Gastrocnemius medialis (tissue), 4 donors: ENCODE measurements at places on chromosomes 16 and 17. TPM values are rescaled to one million over a fixed set of nuclear protein-coding genes. Genes with fewer than 3 reads are reported as not detected.

- no peak overlapping the region for H3K27ac ChIP-seq
- no peak for DNase-seq
- no peak overlapping the region for H3K4me3 ChIP-seq
- H3K27me3 ChIP-seq = no peaks in the 10 kb centered on the region
- H3K4me1 ChIP-seq = no peaks in the 10 kb centered on the region
Measured at GRCh38 chr16:10138881-10139280, 43.3 kb downstream of the GRIN2A start.

DNA sequence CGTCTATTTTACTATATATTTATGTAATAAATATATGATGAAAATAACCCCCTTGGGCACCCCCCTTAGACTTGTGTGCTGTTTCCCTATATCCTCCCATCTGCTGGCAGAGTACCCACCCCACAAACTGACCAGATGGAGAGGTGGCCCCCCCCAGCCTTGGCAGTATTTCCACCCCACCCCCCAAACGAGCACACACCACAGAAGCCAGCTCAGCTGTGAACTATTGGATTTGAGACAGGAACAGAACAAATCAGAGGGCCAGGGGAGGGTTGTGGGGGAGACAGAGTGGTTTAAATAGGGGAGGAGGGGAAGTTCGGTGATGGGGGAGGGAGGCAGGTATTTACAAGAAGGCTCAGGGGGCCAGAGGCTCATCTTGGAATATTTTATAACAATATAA, 7.8 kb downstream of the NR1D1 start:
- H3K4me3 ChIP-seq = peak overlapping the region; percentile 24
- H3K4me1 ChIP-seq = peaks cover 73% of the 10 kb centered on the region
- peak overlapping the region; percentile 99 for H3K27ac ChIP-seq
- H3K27me3 ChIP-seq = no peaks in the 10 kb centered on the region

DNA sequence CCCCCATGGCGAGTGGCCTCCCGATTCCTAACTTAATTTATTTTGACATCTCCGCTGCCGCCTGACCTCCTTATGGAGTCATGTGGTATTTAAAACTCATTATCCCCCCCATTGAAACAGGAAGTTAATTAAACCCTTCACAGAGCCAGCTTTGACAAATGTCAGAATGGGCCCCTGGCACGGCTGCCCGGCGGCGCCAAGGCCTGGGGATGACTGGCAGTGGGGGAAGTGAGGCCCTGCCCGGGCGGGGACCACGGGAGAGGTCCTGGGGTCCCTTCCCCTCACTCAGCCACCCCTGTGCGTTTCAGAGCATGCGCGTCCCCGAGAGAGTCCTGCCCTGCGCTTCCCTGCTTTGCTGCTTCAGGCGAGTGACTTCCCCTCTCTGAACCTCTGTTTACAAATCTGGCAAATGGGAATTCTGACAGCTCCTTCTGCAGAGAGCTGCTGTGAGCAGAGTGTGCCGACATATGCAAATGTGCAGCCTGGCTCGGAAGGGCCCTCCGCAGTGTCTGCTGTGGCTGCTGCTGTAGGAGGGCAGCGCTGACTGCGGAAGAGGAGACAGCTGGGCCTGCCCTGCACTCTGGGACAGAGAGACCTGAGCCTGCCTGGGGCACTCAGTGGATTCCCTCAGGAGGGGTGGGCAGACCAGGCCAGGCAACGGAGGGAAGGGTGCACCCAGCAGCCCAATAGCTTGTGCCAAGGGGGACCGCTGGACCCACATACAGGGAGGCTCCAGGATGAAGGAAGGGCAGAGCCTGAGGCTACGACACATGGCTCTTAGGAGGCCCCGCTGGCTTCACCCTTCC, 4.4 kb upstream of the ZFPM1 start:
- H3K4me3 ChIP-seq = no peak overlapping the region
- H3K27ac ChIP-seq = no peak overlapping the region
- H3K27me3 ChIP-seq = peaks cover under 1% of the 10 kb centered on the region
- DNase-seq = no peak
- no peaks in the 10 kb centered on the region for H3K4me1 ChIP-seq

- H3K27ac ChIP-seq = no peak overlapping the region
- no peaks in the 10 kb centered on the region for H3K36me3 ChIP-seq
- H3K4me3 ChIP-seq = no peak overlapping the region
- no peak for DNase-seq
- no peaks in the 10 kb centered on the region for H3K27me3 ChIP-seq
- no peaks in the 10 kb centered on the region for H3K4me1 ChIP-seq
Measured at GRCh38 chr16:87832137-87832527, 37.2 kb downstream of the SLC7A5 start.

GRCh38 chr16:22814711-22815105, 746 bp downstream of the HS3ST2 start:
- no peak for DNase-seq
- H3K36me3 ChIP-seq = no peaks in the 10 kb centered on the region
- peaks cover 3% of the 10 kb centered on the region for H3K27me3 ChIP-seq
- H3K4me1 ChIP-seq = peaks cover 6% of the 10 kb centered on the region
- H3K4me3 ChIP-seq = peak overlapping the region; percentile 48

- no peak for DNase-seq
- H3K4me1 ChIP-seq = peaks cover 3% of the 10 kb centered on the region
- H3K27ac ChIP-seq = no peak overlapping the region
- H3K36me3 ChIP-seq = no peaks in the 10 kb centered on the region
- no peaks in the 10 kb centered on the region for H3K27me3 ChIP-seq
Measured at GRCh38 chr17:60720763-60721531, 43.3 kb downstream of the BCAS3 start.

GRCh38 chr16:57987441-57988177, 12.9 kb downstream of the ZNF319 start:
- DNase-seq = no peak
- H3K4me1 ChIP-seq = peaks cover 5% of the 10 kb centered on the region
- peaks cover 23% of the 10 kb centered on the region for H3K27me3 ChIP-seq

DNA sequence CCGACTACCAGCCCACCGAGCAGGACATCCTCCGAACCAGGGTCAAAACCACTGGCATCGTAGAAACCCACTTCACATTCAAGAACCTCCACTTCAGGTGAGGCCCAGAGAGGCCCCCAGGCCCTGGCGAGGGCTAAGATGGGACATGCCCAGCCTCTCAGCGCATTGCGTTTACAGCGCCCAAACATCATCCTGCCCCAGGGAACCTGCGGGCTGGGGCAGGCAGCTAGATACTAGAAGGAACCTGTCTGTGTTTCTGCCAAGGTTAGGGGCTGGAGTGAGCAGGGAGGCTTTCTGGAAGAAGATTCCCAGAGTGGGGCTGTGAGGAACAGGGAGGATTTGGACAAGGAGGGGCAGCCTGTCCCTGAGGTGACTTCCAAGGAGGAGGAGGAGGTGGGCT, 90.6 kb downstream of the AMFR start:
- no peaks in the 10 kb centered on the region for H3K27me3 ChIP-seq
- no peak overlapping the region for H3K27ac ChIP-seq
- H3K4me3 ChIP-seq = no peak overlapping the region
- no peaks in the 10 kb centered on the region for H3K36me3 ChIP-seq
- no peaks in the 10 kb centered on the region for H3K4me1 ChIP-seq

- H3K36me3 ChIP-seq = no peaks in the 10 kb centered on the region
- DNase-seq = no peak
- peaks cover 16% of the 10 kb centered on the region for H3K4me1 ChIP-seq
- H3K27ac ChIP-seq = no peak overlapping the region
- no peaks in the 10 kb centered on the region for H3K27me3 ChIP-seq
Measured at GRCh38 chr16:71709229-71709781, 15.2 kb downstream of the PHLPP2 start.

- DNase-seq = no peak
- no peaks in the 10 kb centered on the region for H3K27me3 ChIP-seq
- no peaks in the 10 kb centered on the region for H3K36me3 ChIP-seq
- H3K4me3 ChIP-seq = no peak overlapping the region
Measured at GRCh38 chr17:69716556-69716955, 302.1 kb downstream of the MAP2K6 start.

DNA sequence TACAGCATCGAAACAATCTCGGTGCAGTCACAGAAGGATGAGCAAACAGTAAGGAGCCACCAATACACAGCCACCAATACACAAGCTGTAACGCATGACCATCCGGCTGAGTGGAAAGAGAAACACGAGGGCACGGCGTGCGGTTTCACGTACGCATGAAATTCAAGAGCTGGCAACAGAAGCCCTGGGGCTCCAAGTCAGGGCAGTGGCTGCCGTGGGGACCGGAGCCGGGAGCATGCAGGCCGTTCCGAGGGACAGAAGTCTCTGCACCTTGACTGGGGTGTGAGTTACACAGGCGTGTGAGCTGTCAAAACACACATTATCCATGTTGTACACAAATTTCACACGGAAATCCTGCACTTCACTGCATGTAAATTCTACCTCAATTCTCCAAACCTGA, 50.6 kb upstream of the METRNL start:
- DNase-seq = no peak
- H3K27ac ChIP-seq = no peak overlapping the region
- H3K4me3 ChIP-seq = no peak overlapping the region
- H3K4me1 ChIP-seq = no peaks in the 10 kb centered on the region
- no peaks in the 10 kb centered on the region for H3K27me3 ChIP-seq

- no peak for DNase-seq
- H3K27ac ChIP-seq = no peak overlapping the region
- no peaks in the 10 kb centered on the region for H3K36me3 ChIP-seq
- peaks cover 48% of the 10 kb centered on the region for H3K4me1 ChIP-seq
Measured at GRCh38 chr17:81432941-81433340, 37.7 kb downstream of the BAHCC1 start.

DNA sequence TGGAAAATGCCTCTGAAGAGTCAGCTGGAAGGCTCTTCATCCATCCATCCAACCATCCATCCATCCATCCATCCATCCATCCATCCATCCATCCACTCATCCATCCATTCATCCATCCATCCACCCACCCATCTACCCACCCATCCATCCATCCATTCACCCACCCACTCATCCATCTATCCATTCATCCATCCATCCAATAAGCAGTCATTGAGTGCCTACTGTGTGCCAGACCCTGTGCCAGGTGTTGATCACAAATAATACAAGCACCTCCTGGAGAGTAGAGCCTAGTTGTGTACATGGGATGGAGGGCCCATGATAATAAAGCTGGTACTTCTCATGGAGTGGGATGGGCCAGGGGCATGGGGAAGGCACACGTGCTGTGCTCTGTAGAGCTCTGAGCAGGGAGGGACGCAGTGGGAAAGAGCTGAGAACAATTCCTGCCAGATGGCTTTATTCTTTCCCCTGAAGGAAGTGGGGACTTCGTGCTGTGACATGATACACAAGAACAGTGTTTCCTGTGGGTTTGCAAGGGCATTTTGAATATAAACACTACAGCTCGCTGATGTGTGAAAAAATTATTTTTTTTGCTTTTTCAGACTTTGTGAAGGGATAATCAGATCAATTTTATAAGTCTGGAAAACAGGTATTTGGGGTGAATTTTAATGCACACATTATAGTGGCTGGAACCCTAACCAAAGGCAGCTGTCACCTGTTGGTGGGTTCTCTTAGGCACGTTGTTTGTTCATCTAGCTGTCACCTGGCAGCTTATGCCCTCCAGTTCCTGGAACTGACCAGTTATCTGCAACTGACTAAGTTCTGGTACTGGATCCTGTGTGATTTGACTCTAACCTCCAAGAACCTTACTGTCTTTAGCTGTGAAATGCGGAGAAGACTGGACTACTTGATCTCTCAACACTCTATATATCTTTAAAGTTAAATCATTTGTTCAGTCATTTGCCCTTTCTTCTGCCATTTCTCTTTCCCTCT, 61.3 kb downstream of the PRKCB start:
- H3K27me3 ChIP-seq = no peaks in the 10 kb centered on the region
- H3K36me3 ChIP-seq = no peaks in the 10 kb centered on the region
- no peak overlapping the region for H3K4me3 ChIP-seq
- H3K4me1 ChIP-seq = no peaks in the 10 kb centered on the region
- DNase-seq = no peak

DNA sequence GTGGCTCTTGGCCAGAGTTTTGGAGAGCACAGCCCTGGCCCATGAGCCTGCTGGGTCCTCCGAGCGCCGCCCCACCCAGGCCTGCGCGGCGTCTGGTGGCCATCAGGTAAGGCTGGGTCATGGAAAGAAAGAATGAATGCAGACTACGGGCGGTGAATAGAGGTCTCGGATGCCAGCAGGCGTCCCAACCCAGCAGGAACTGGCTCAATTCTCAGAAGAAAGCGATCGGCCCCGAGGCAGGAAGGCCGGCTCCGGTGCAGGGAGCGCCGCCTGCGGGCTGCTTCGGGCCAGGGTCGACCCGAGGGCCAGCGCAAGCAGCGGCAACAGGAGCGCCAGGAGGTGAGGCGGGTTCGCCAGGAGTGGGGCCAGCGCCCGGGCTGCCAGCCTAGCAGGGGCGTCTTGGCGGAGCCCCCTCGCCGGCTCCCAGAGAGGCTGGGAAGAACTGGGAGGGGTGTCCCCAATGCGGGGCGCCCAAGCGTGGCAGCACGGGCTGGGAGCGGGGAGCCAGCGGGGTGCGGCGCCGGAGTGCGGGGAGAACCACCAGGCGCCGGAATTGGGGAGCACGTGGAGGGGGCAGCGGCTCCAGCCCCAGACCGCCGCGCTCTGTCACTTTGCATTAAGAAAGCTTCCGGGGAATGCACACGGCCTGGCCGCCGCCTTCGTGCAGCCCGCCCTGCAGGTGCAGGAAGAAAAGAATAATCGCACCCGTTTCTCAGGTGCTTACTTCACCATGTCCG, 7.1 kb upstream of the TMC5 start:
- no peak for DNase-seq
- H3K4me3 ChIP-seq = no peak overlapping the region
- no peak overlapping the region for H3K27ac ChIP-seq
- no peaks in the 10 kb centered on the region for H3K36me3 ChIP-seq
- H3K27me3 ChIP-seq = peaks cover 25% of the 10 kb centered on the region
- H3K4me1 ChIP-seq = no peaks in the 10 kb centered on the region

GRCh38 chr17:75843577-75844529, at the start of gene UNC13D:
Gene UNC13D (minus strand): TSS chr17:75844404. CDS start chr17:75844337, 67 bp downstream.
- no peaks in the 10 kb centered on the region for H3K27me3 ChIP-seq
- H3K4me3 ChIP-seq = peak within 1 kb of the TSS; percentile 16
- peak; percentile 61 for DNase-seq
- peaks cover 38% of the 10 kb centered on the region for H3K4me1 ChIP-seq
- peak within 1 kb of the TSS; percentile 95 for H3K27ac ChIP-seq

GRCh38 chr16:51149251-51149661, 1.8 kb downstream of the SALL1 start:
- H3K27ac ChIP-seq = no peak overlapping the region
- peaks cover 13% of the 10 kb centered on the region for H3K4me1 ChIP-seq
- H3K36me3 ChIP-seq = no peaks in the 10 kb centered on the region

DNA sequence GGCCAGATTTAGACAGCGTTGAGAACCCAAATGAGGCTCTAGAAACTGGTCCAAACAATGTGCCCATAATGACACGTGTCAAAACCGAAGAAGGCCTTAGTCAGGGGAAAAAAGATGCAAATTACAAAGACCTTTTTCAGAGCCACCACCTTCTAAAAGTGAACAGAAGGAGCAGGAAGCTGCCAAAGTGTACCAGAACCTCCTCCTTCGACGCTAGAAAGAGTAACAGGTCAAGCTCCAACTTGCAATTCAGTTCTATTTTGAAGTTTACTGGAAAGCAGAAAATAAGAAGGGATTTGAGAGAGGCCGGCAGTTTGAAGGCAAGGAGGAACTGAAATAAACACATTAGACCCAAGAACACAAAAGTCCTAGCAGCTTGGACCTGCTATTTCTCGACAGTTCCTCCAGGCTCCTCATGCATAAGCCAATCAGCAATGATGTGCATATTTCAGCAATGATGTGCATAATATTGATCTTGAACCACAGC, 61.8 kb downstream of the XYLT1 start:
- no peaks in the 10 kb centered on the region for H3K36me3 ChIP-seq
- H3K4me3 ChIP-seq = no peak overlapping the region

CALB2 gene
- 3.2 TPM for total RNA-seq

FOXJ1 gene
- total RNA-seq = 0.16 TPM

CARD14 gene
- total RNA-seq = not detected

PRKCA gene
- 7.6 TPM for total RNA-seq

SPATA32 gene
- total RNA-seq = not detected

B3GNT9 gene
- 1.5 TPM for total RNA-seq

TBC1D3 gene
- not detected for total RNA-seq

ZDHHC1 gene
- total RNA-seq = 9.5 TPM

RHBDL3 gene
- total RNA-seq = not detected

AGRP gene
- total RNA-seq = not detected
